Nephron progenitor cell (in vitro differentiated cells): ENCODE measurements at places on chromosomes 12 and 14.

DNA sequence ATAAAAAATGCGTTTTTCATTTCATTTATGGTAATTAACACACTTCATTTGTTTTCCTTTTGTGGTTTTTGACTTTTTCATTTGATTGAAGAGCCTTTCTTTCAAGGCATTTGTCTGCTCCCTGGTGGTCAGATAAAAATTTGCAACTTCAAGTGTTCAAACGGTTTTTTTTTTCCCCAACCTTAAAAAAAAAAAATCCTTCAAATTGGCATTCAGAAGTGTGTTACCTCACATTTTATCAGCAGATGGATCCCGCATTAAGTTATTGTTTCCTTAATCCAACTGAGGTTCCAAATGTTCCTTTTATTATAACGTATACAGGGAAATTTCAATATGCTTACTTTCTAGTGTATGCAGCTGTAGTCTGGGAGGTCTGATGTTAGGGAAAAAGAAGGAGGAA lies 47.2 kb downstream of the MYF5 start:
- DNase-seq, result peak; percentile 28
- no peaks in the 10 kb centered on the region for H3K36me3 ChIP-seq
- H3K4me1 ChIP-seq, result peaks cover 10% of the 10 kb centered on the region
- H3K27me3 ChIP-seq, result peaks cover 5% of the 10 kb centered on the region
- no peak overlapping the region for H3K27ac ChIP-seq
- no peak overlapping the region for H3K4me3 ChIP-seq

DNA sequence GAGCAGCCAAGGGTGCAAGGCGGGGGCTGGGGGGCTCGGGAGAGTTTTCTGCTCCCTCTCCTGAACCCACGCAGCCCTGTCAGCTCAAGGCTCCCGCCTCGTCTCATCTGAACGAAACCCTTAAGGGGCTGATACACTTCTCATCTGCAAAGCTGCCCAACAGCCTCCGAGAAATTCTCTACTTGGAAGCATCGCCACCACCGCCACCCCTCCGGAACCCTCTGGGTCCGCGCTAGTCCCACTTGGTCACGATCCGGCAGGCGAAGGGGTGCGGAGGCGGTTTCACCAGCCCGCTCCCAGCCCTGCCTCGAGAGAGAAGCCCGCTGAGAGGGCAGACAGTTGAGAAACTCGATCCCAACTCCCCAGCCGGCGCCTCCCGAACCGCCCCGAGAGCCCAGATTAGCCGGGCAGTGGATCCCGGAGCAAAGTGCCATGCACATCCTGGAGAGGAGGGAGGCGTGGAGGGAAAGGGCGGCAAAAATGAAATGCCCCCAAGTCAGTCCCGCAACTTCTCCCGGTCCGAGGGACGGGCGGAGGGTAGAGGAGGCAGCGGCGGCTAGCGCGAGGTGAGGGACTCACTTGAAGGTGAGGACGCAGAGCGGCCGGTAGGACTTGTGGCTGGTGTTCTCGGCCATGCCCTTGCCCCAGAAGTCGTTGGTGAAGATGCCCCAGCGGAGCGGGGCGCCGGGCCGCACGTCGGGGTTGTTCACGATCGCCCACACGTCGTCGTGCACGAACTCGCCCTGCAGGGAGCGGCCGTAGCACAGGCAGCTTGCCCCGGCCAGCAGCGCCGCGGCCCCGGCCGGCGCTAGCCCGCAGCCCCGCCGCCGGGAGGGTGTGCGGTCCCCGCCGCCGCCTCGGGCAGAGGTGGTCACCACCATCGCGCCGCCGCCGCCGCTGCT lies 620 bp downstream of the TMTC1 start:
- H3K27ac ChIP-seq, result no peak overlapping the region
- no peaks in the 10 kb centered on the region for H3K36me3 ChIP-seq
- H3K4me3 ChIP-seq, result peak overlapping the region; percentile 90
- peaks cover 16% of the 10 kb centered on the region for H3K4me1 ChIP-seq

- no peak overlapping the region for H3K27ac ChIP-seq
- DNase-seq, result no peak
- peaks cover 5% of the 10 kb centered on the region for H3K4me1 ChIP-seq
- no peaks in the 10 kb centered on the region for H3K27me3 ChIP-seq
- no peak overlapping the region for H3K4me3 ChIP-seq
These were observed 144.5 kb upstream of the DYRK2 start for GRCh38 chr12:67504026-67504425.

DNA sequence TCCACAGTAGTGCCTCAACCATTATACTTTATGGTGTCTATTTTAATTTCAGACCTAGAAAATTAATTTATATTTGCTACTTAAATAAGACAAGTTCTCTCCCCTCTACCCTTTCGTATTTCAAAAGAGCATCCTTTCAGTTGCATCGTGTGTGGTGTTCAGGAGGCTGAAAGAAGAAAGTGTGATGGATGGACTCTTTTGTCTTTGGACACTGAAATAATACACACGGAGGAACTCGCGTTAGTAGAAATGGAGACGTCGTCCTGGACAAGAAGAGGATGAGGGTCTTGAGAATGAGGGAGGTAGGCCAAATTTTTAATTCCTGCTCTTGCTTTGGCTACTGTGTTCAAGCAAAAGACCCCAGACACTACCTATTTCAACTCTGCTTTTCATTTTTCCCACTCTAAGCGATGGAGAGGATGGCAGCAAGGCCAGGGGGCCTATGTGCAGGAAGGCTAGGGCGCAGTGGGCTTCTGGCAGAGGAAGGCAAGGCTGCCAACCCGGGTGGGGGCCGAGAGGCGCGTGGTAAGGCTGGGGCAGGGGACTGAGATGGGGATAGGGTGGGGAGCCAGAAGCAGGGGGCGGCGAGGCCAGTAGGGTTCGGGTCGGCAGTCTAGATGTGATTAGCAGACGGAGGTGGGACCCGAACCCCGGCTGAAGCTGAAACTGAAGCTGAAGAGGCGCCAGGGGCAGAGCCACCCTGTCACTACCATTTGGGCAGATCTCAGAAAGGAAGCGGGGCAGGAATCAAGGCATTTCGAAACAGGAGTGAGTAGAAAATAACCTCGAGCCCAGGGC lies 722 bp downstream of the TMED8 start:
- peaks cover 32% of the 10 kb centered on the region for H3K36me3 ChIP-seq
- H3K27me3 ChIP-seq, result no peaks in the 10 kb centered on the region
- H3K27ac ChIP-seq, result peak overlapping the region; percentile 81
- DNase-seq, result peak; percentile 25
- H3K4me3 ChIP-seq, result peak overlapping the region; percentile 92

GRCh38 chr14:54902521-54903420 lies at the start of gene GCH1:
TSS of gene GCH1 (minus strand) at chr14:54902826. CDS start at chr14:54902663, 163 bp downstream.
- no peaks in the 10 kb centered on the region for H3K36me3 ChIP-seq
- peak within 1 kb of the TSS; percentile 82 for H3K4me3 ChIP-seq
- no peak within 1 kb of the TSS for H3K27ac ChIP-seq
- H3K27me3 ChIP-seq, result peaks cover 67% of the 10 kb centered on the region

DNA sequence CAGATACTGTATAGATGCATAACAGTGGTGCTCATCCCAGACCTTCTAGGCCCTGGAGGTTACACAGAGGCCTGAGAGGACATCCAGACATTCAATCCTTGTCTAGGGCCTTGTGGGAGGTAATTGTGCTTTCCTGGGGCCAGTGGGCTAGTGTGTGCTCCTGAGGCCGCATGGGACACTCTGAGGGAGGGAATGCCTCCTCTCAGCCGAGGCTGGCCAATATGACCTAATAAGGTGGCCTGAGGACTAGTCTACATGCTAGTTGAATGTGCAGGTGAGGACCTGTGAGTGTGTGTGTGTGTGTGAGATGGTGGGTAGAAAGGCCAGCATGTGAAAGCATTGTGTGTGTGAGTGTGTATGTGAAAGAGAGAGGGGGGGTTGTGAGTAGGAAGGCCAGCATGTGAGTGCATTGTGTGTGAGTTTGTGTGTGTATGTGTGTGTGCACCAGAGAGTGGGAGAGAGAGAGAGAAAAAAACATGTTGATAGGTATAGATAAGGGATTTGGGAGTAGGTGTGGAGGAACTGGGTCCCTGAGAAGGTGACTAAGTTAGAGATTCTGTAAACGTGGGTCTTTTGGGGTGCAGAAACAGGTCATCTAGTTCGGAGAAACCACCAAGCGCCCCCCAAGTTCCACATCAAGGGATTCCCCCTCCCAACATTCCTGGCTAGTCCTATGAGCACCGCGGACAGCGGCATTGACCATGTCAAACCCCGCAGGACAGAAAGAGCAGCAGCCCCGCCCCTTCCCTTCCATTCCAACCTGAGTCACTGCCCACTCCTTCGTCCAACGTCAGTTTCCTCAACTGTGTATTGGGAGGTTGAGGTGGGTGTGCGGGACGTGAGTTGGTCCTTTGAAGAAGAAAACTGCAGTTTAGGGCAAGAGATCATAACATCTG lies 9.7 kb upstream of the KRT81 start:
- H3K27me3 ChIP-seq, result peaks cover 45% of the 10 kb centered on the region
- H3K4me3 ChIP-seq, result no peak overlapping the region
- DNase-seq, result peak; percentile 42
- H3K4me1 ChIP-seq, result no peaks in the 10 kb centered on the region
- H3K27ac ChIP-seq, result no peak overlapping the region

DNA sequence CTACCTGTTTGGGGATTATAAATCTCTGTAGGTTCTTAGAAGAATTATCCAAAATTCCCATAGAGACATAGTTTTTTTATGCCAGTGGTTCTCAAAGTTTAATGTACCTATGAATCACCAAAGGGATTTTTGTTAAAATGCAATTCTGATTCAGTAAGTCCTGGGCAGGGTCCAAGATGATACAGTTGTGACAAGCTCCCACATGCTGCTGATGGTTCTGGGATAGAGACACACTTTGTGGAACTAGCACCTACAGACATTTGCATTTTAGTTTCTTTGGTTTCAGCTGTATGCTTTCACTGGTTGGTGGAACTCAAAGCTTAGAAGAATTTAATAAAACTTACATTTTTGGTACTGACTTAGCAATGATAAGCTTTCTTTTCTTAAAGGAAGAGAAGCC lies 80.4 kb downstream of the PTCSC3 start:
- H3K36me3 ChIP-seq, result no peaks in the 10 kb centered on the region
- no peak for DNase-seq
- no peak overlapping the region for H3K4me3 ChIP-seq
- peaks cover 22% of the 10 kb centered on the region for H3K27me3 ChIP-seq

GRCh38 chr12:96036765-96037455 lies 1.5 kb upstream of the LTA4H start:
- no peaks in the 10 kb centered on the region for H3K4me1 ChIP-seq
- no peak overlapping the region for H3K4me3 ChIP-seq
- H3K36me3 ChIP-seq, result peaks cover 4% of the 10 kb centered on the region
- no peak overlapping the region for H3K27ac ChIP-seq
- DNase-seq, result no peak

- H3K4me1 ChIP-seq, result peaks cover 4% of the 10 kb centered on the region
- DNase-seq, result no peak
- H3K4me3 ChIP-seq, result no peak overlapping the region
- H3K27me3 ChIP-seq, result no peaks in the 10 kb centered on the region
- H3K27ac ChIP-seq, result no peak overlapping the region
These were observed 7.3 kb downstream of the PPP2R5E start for GRCh38 chr14:63535918-63536317.

DNA sequence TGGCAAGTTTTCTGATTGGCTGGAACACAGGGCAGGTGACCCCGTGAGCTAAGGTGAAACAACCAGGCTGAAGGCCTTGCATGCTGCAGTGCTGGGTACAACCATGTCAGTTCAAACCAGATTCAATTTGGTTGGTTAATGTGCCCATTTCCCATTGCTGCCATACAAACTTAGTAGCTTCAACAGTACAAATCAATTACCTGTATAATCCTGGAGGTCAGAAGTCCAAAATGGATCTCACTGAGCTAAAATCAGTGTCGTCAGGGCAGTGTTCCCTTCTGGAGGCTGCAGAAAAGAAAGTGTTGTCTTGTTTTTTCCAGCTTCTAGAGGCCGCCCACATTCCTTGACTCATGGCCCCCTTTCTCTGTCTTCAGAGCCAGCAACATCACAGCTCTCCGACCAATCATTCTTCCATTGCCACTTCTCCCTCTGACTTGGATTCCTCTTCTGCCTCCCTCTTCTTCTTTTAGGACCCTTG lies 221.7 kb downstream of the ZFP36L1 start:
- H3K27me3 ChIP-seq, result peaks cover 3% of the 10 kb centered on the region
- peaks cover 82% of the 10 kb centered on the region for H3K4me1 ChIP-seq
- peak overlapping the region; percentile 98 for H3K27ac ChIP-seq

GRCh38 chr14:78129375-78129774 lies 40.8 kb upstream of the NRXN3 start:
- no peak overlapping the region for H3K27ac ChIP-seq
- no peak overlapping the region for H3K4me3 ChIP-seq
- H3K4me1 ChIP-seq, result peaks cover 6% of the 10 kb centered on the region

DNA sequence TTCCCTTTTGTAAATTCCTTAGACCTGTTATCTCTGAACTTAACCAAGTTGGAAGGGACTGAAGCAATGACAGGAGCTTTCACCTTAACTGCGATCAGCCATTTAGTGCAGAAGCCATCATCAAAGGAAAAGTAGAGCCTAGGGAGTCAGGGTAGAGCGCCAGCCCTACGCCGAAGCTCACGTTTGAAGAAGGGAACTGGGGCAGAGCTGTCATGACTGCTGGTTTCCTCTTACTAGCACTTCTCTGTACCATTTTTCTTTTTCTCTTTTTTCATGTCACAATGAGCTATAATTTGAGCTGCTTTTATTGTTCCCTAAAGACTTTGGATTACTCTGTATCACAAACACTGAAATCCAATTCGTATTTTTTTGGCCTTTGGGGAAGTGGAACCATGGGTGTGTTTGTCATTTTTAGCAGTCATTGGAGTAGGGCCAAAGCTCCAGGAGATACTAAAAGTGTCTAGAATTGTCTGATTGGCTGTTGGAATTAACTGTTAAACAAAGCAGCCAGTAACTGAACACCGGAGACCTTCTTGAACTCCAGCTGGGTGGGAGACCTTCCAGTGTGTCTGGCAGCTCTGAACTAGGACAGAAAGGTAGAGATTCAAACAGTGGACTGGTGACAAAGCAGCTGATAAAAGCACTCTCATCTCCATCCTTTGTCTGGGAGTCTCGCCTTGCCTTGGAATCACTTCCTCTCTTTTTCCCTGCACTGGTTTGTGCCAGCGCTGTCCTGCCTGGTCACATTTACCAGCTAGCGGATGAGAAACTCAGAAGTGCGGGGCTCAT lies 9.1 kb downstream of the MTRFR start:
- peaks cover 68% of the 10 kb centered on the region for H3K36me3 ChIP-seq
- H3K4me3 ChIP-seq, result peak overlapping the region; percentile 31
- H3K27ac ChIP-seq, result peak overlapping the region; percentile 74

DNA sequence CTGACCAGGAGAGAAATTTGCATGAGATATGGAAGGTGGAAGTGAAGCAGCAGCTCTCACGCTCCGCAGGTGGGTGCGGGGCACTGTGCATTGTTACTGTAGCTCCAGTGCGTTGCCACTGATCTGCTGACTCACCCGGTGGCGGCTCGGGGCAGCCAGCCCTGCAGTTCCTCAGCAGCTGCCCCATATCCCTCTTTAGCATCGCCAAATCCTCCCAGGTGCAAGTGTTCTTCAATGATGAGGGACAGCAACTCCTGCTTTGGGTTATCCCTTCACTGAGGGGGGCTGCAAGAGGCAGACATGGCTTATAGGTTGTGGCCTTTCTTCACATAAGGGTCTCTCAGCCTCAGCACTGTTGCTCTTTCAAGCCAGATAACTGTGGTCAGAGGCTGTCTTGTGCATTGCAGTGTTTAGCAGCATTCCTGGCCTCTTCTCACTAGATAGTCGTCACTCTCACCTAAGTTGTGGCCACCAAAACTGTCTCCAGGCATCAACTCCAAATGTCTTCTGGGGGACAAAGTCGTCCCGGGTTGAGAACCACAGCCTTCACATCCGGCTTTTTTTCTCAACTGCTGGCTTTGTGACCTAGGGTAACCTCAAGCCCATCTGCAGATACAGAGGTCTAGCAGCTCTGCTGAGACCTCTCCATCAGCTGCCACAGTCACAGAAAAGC lies 180.8 kb downstream of the EFCAB11 start:
- H3K27ac ChIP-seq, result no peak overlapping the region
- no peak overlapping the region for H3K4me3 ChIP-seq
- H3K36me3 ChIP-seq, result no peaks in the 10 kb centered on the region
- peaks cover 15% of the 10 kb centered on the region for H3K27me3 ChIP-seq
- peaks cover 18% of the 10 kb centered on the region for H3K4me1 ChIP-seq
